Glutamatergic neuron (in vitro differentiated cells): ENCODE measurements at places on chromosomes 5 and 9.

GRCh38 chr9:125674981-125675973, 31.7 kb downstream of the MAPKAP1 start:
- H3K27me3 ChIP-seq: no peaks in the 10 kb centered on the region
- H3K36me3 ChIP-seq: no peaks in the 10 kb centered on the region
- peaks cover 2% of the 10 kb centered on the region for H3K4me1 ChIP-seq
- H3K4me3 ChIP-seq: no peak overlapping the region

GRCh38 chr5:17183831-17184230, 33.6 kb upstream of the BASP1 start:
- peaks cover 8% of the 10 kb centered on the region for H3K4me1 ChIP-seq
- peaks cover 7% of the 10 kb centered on the region for H3K36me3 ChIP-seq
- DNase-seq: no peak

- no peak for DNase-seq
- H3K27me3 ChIP-seq: peaks cover 5% of the 10 kb centered on the region
- H3K4me3 ChIP-seq: peak overlapping the region; percentile 93
- H3K36me3 ChIP-seq: peaks cover 10% of the 10 kb centered on the region
- no peak overlapping the region for H3K27ac ChIP-seq
These were observed 1.1 kb downstream of the NDOR1 start for GRCh38 chr9:137206602-137207001.

- H3K36me3 ChIP-seq: no peaks in the 10 kb centered on the region
- no peak for DNase-seq
- no peak overlapping the region for H3K4me3 ChIP-seq
- no peak overlapping the region for H3K27ac ChIP-seq
These were observed 30.9 kb upstream of the BARHL1 start for GRCh38 chr9:132551556-132551955.
